Endothelial cell of umbilical vein (primary cell): ENCODE measurements at places on chromosomes 1 and 21. TPM values are rescaled to one million over a fixed set of nuclear protein-coding genes. Genes with fewer than 3 reads are reported as not detected.

Gene KRTAP11-1
- total RNA-seq = not detected in 2 replicates

Gene DCLRE1B
- total RNA-seq = 10.7 and 10.8 TPM in 2 replicates

Gene KIF2C
- total RNA-seq = 44.3 and 53.7 TPM in 2 replicates

Gene NID1
- total RNA-seq = 87.0 and 102 TPM in 2 replicates

Gene RIPPLY3
- total RNA-seq = not detected in 2 replicates
